ENCODE measurements at places on chromosomes 5 and 9.

- DNase-seq: no peak
These were observed 5.2 kb upstream of the SLC22A5 start for GRCh38 chr5:132364319-132364718.

DNA sequence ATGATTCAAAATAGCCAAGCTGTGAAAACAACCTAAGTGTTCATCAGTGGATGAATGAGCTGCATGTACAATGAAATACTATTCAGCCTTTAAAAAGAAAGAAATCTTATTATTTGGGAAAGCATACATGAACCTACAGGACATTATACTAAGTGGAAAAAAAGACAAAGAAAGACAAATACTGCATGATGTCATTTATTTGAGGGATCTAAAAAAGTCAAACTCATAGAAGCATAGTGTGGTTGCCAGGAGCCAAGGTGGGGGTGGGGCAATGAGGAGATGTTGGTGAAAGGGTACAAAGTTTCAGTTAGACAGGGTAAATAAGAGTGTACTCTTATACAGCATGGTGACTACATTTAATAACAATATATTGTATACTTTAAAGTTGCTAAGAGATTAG is 261.5 kb downstream of the PARP8 start:
- no peak for DNase-seq

- DNase-seq: no peak
These were observed 62.5 kb downstream of the GIN1 start for GRCh38 chr5:103057208-103058130.

- DNase-seq: no peak
These were observed 410.7 kb downstream of the DTWD2 start for GRCh38 chr5:118577621-118578020.

DNA sequence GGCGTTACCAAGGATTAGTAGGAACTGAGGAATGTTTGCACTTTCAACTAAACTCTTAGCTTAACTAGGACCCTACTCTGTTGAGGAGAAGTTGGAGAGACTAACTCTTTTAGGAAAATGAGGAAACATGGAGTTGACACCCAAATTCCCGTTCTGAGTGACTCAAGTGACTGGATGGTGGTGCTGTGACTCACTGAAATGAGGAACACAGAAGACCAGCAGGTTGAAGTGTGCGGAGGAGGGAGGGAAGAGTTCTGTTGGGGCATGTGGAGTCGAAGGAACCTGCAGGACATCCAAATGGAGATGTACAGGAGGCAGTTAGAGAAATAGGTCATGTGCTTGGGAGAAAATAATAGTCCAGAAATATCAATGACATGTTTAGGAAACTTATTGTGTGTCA is 8.2 kb downstream of the HEXB start:
- DNase-seq: no peak

GRCh38 chr5:157366741-157367674 is 93.0 kb upstream of the NIPAL4 start:
- no peak for DNase-seq

DNA sequence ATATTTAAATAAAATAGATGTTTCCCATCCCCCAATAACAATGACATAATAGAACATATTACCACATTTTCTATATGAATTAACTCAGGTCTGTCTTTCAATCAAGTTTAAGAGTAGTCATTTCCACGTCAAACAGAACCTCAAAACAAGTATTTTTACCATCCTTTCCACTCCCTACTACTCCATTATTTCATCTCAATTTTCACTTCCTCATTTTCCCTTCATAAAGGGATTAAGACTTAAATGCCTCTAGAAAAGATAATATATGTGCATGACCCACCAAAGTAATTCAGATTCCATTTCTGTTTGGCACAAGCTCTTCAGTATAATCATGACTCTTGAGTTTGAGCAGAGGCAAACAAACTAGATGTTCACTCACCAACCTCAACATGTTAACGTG is 40.4 kb downstream of the ELOVL7 start:
- no peak for DNase-seq

GRCh38 chr5:28707706-28708105 is 1669.3 kb upstream of the CDH9 start:
- DNase-seq: no peak

GRCh38 chr5:89840906-89841305 is 568.6 kb downstream of the CETN3 start:
- no peak for DNase-seq

- DNase-seq: no peak
These were observed 592.1 kb downstream of the TLE4 start for GRCh38 chr9:80163889-80164288.

- DNase-seq: no peak
These were observed 176.6 kb upstream of the FREM1 start for GRCh38 chr9:15086778-15087324.

DNA sequence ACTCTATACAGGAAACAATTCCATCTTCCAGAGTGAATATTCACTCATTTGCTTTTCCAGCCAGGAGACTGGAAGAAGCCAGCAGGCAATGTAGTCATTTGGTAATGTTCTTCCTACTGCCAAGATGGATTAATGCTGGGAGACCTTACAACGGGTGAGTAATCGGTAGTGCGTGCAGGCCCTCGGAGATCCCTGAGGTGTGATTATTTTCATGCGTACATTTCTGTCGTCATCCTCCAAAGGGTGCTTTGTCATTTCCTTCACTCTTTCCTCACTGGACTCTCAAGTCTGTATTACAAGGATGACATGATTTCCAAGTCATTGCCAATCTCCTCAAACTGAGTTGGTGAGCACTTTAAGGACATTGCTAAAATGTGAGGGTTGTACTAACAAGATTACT is 263.5 kb downstream of the CWC27 start:
- DNase-seq: no peak

GRCh38 chr5:174167080-174167910 is 121.8 kb downstream of the NSG2 start:
- no peak for DNase-seq

GRCh38 chr9:110241260-110241857 is 14.9 kb downstream of the TXN start:
- DNase-seq: no peak

DNA sequence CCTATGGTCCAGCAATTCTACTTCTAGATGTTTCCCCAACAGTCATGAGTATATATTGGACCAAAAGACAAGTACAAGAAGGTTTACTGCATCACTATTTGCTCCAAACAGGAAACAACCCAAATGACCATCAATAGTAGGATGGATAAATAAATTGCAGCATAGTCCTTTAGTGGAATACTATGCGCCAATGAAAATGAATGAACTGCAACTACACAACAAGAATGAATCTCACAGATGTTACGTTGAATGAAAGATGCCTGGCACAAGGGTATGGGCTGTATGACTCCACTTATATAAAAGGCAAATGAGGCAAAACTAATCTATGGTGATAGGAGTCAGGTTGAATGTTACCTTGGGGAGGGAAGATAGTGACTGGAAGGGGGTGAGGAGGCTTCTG is 48.6 kb upstream of the UNC5A start:
- DNase-seq: no peak

GRCh38 chr5:132180134-132180745 is 47.4 kb downstream of the P4HA2 start:
- no peak for DNase-seq

GRCh38 chr9:68961587-68961986 is 52.3 kb downstream of the PRKACG start:
- DNase-seq: no peak

DNA sequence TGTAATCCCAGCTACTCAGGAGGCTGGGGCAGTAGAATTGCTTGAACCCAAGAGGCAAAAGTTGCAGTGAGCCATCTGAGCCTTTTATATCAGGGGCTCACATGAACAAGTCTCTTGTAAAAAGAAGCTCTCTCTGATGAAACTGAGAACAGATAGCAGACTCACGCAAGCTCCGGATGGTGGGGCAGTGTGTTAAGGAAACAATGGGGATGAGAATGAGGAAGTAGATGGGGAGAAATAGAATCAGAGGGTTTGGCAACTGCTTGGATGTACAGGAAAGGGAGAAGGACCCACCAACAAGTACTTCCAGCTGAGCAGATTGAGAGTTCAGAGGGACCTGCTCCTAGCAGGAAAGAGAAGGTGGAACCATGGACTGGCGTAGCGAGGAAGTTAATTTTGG is 18.6 kb downstream of the TMEM252 start:
- DNase-seq: no peak

All from mesenteric fat pad (tissue), 1 donor.